ENCODE measurements at places on chromosomes 16 and 17.

DNA sequence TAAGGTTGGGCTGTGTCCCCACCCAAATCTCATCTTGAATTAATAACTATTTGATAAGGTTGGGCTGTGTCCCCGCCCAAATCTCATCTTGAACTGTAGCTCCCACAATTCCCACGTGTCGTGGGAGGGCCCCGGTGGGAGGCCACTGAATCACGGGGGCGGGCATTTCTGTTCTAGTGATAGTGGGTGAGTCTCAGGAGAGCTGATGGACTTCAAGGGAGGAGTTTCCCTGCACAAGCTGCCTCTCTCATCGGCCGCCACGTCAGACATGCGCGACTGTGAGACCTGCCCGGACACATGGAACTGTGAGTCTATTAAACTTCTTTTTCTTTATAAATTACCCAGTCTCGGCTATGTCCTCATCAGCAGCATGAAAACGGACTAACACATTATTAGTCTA lies 44.9 kb upstream of the METRNL start:
- no peak for DNase-seq

DNA sequence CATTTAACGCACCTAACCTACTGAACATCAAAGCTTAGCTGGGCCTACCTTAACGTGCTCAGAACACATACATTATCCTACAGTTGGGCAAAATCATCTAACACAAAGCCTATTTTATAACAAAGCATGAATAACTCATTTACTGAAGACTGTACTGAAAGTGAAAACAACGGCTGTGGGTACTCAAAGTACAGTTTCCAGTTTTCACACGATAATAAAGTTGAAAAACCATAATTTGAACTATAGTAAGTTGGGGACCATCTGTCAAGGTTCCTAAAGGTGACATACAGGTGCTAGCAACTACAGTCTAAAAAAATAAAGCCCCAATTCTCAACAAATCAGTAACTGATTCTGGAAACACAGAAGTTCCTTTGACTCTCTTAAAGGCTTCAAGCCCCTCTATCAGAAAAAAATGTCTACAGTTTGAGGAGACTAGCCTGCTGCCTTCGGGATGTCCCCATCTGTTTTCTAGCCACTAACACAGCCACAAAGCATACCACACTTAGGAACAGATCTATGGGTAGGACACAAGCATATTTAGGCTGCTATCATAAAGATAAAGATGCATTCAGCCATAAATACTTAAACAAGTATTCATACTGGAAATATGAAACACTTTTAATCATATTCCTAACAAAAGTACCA lies 71.3 kb downstream of the KANSL1 start:
- DNase-seq: no peak

- no peak for DNase-seq
Observed at GRCh38 chr17:45146890-45147580, 1.2 kb upstream of the HEXIM1 start.

DNA sequence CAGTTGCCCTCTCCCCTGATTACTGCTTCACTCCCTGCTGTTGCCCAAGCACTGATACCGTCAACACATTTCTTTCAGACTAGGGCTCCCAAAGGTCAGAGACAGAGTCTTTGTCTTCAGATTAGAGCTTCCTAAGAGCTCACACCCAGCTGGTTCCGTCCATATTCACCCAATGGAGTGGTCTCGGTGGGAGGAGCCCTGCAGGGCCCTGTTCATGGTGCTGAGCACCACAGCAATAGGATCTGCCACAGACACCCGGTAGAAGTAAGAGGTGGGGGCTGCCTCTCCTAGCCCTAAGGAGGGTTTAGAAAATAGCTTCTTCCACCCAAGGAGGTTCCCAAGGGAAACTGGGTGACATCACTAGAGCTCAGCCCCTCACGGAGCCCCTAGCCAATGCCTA lies 128.3 kb downstream of the CCDC144A start:
- DNase-seq: no peak

- no peak for DNase-seq
Observed at GRCh38 chr17:9009096-9009495, 12.2 kb upstream of the NTN1 start.

- DNase-seq: no peak
Observed at GRCh38 chr17:80360396-80360795, 54.6 kb upstream of the ENDOV start.

DNA sequence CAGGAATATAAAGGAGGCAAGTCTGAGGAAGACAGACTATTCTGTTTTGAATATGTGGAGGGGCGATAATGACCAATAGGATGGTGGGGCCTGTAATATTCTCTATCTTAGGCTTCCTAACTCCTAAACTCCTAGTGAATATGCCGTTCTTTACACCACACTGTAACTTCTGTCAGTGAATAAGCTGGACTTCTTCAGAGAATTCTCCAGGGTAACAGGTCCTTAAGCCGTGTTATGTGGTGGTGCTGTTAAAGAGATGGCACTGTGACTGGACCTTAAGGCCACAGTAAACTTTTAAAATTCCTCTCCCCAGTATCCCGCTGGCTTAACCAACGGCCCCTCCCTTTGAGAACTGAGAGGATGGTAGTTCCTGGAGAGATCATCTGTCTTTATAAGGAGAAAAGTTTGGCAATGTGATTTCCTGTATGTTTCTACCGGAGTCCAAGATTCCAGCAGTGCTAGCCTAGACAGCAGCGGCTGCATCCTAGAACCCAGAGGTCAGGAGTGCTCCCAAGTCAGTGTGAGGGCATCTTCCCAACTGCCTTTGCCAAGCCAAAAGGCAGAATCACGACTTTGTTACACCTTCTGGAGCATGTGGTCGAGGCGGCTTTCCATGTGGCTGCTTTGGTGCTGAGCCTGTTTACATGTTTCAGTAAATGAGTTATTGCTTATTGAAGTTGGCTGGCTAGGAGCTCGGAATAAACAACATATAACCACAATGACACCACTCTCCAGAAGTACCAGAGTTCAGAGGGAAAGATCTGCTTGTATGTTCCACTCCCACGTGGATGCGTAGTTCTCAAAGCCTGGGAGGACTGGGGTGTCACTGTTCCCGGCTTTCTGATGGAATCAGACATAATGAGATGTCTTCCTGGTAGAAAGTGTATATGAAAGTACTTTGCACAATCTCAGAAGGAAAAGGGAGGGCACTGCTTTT lies 41.0 kb downstream of the TUBD1 start:
- DNase-seq: no peak

DNA sequence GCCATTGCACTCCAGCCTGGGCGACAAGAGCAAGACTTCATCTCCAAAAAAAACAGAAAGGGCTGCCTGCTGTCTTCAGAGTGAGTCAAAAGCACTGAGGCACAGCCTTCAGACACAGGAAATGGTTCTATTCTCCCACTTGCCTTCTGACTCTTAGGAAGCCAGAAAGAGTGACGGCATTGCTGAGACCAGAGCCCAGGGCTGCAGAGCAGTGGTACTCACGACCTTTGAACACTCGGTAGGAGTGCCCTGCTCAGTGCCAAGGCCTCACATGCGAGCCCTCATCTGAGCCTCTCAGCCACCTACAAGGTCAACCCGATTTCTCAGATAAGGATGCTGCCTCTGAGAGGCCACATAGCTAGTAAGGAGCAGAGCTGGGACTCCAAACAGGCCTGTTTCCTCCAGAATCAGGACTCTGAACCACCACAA lies 3.5 kb upstream of the ITGAE start:
- no peak for DNase-seq

DNA sequence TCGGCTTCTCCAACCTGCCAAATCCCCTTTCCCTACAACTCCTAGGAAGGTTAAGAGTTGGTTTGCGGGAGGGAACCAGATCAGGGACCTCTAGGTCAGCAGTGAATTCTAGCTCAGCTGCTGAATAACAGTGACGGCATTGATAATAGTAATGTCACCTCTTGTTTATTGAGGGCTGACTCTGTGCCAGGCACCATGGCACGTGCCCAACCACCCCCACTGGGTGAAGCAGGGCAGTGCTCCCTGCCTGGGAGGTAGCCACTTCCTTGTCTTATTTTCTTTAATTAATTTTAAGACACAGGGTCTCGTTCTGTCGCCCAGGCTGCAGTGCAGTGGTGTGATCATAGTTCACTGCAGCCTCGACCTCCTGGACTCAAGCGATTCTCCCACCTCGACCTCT lies 5.5 kb upstream of the PPL start:
- no peak for DNase-seq

GRCh38 chr17:40351359-40352236 lies 12.9 kb downstream of the GJD3 start:
- no peak for DNase-seq

GRCh38 chr17:17236295-17237025 lies 508 bp downstream of the FLCN start:
- DNase-seq: no peak

DNA sequence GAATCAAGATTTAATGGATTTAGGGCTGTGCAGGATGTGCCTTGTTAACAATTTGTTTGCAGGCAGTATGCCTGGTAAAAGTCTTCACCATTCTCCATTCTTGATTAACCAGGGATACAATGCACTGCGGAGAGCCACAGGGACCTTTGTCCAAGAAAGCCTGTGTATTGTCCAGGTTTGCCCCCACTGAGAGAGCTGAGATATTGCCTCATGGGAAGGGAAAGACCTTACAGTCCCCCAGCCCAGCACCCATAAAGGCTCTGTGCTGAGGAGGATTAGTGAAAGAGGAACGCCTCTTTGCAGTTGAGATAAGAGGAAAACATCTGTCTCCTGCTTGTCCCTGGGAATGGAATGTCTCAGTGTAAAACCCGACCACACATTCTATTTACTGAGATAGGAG lies 2169.6 kb downstream of the TP53TG3F start:
- no peak for DNase-seq

DNA sequence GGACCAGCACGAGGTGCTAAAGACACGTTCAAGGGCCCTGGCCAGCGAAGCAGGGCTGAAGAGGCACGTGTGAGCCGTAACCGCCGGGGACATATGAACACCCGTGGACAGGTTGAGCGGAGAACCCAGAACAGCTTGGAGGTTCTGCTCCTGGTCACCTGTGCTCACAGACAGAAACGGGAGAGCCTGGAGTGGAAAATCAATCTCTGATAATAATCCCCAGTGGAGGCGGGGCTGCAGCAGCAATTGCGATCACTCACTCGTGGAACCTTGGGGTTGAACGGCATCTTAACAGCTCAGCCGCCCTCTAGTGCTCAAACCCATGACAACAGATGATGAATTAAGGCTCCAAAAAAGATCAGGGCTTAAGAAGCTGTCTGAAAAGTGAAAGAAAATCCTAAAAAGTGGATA lies 25.6 kb downstream of the WIPI1 start:
- peak; percentile 51 for DNase-seq

DNA sequence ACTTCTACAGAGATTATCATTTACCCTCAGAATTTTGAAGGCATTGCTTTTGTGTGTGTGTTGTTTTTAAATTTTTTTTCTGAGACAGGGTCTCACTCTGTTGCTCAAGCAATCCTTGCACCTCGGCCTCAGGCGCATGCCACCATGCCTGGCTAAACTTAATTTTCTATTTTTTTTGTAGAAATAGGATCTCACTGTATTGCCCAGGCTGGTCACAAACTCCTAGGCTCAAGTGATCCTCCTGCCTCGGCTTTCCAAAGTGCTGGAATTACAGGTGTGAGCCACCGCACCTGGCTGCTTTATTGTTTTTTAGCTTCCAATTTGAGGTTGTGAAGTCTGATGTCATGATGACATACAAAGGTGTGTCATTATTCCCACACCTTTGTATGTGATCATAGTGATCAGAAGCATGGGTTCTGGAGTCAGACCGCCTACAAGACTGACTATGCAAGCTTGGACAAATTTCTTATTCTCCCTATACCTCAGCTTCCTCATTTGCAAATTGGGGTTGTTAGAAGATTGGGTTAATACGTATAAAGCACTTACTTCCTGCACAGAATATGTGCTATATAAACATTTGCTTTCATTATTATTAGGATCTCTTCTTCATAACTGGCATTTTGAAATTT lies 5.8 kb downstream of the SEPHS2 start:
- no peak for DNase-seq

DNA sequence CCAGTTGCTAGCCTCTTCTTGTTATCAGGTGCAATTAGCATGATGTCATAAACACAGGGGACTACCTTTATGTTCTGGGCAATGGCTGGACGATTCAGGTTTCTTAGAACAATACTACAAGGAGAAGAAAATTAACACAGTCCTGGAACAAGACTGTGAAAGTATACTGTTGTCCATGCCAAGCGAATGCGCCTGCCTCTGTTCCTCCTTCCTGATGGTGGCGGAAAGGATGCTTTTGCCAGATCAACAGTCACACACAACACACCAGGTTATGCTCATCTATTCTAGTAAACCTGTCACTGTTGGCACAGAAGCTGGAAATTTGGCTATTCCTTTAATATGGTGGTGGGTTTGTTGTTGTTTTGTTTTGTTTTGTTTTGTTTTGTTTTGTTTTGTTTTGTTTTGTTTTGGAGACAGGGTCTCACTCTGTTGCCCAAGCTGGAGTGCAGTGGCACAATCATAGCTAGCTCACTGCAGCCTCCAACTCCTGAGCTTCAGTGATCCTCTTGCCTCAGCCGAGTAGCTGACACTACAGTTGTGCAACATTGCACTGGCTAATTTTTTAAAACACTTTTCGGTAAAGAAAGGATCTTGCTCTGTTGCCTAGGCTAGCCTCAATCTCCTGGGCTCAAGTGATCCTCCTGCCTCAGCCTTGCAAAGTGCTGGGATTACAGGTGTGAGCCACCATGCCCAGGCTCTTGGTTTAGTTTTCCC lies 3.1 kb upstream of the CD300LD start:
- DNase-seq: no peak

GRCh38 chr17:1112875-1113274 lies 66.9 kb downstream of the ABR start:
- no peak for DNase-seq

DNA sequence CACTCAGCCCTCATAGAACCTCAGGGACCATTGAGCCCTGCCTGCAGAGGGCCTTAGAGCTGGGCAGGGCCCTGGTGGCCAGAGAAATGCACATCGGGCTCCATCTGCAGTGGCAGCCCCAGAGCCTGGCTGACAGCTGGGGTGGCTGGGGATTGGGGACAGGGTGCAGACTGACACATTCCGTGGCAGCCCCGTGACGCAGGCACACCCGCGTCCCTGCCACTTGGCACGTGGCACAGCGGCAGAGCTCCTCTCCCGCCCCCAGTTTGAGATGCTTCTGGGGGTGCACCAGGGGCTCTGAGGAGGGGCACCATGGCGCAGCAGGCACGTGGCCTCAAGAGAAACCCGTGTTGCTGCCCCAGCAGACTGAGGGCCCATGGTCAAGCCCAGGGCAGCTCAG lies 2.2 kb downstream of the FBXL16 start:
- no peak for DNase-seq

- DNase-seq: no peak
Observed at GRCh38 chr17:62631936-62632924, 4.8 kb downstream of the MRC2 start.

GRCh38 chr17:66611397-66611796 lies 223.5 kb upstream of the CACNG5 start:
- DNase-seq: no peak

- no peak for DNase-seq
Observed at GRCh38 chr16:27781195-27781524, 231.2 kb downstream of the KATNIP start.

GRCh38 chr17:66517336-66518009 lies 215.1 kb downstream of the PRKCA start:
- DNase-seq: no peak

DNA sequence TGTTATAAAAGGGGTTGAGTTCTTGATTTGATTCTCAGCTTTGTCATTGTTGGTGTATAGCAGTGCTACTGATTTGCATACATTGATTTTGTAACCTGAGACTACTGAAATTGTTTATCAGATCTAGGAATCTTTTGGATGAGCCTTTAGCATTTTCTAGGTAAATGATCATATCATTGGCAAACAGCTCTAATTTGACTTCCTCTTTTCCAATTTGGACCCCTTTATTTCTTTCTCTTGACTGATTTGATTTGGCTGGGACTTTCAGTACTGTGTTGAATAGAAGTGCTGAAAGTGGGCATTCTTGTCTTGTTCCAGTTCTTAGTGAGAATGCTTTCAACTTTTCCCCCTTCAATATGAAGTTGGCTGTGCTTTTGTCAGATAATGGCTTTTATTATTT lies 45.4 kb downstream of the ITGAM start:
- no peak for DNase-seq
